NCI-H526 (cell line): ENCODE measurements at places on chromosomes 12 and 14.
A peak's percentile ranks its signal among the peaks of the same experiment; 100 is the strongest.

DNA sequence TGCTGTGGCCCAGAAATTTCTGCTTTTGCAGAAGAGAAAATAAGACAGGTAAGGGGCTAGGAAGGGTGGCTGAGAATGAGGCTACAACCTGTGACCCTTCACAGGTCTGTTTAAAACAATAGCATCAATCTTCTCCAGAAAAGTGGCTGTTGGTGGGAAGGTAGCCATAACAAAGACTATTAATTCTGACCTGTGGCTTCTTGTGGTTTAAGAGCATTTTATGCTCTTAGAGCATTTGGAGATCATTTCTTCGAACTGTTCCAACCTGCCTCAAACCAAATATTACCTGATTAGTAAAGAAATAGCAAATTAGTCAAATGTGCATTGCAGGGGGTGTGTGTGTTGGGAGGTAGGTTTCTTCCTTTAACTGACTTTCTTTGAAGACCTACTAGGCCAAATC is 15.2 kb upstream of the TCP11L2 start:
- DNase-seq = no peak

GRCh38 chr14:69142101-69142500 is 10.8 kb downstream of the DCAF5 start:
- DNase-seq = no peak

DNA sequence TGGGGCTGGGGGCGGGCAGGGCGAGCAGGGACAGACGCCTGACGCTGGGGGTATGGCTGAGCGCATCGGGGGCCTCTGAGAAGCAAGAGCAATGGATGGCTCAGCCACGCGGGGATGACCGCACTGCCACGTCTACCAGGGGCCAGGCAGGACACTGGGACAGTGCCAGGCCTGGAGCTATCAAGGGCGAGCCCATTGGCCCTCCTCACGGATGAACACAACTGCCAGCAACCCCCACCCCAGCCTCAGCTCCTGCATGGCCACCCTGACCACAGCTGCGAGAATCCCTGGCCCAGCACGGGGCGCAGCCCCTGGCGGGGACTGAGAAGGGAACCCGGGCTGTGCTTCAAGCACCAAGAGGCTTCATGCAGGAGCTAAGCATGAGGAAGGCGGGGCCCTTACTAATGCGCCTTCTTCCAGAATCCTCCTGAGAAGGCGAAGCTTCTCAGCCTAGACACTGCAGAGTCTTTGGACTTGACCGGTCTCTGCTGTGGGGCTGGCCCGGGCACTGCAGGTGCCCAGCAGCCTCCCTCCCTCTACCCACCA is 9.5 kb downstream of the ARL6IP4 start:
- no peak for DNase-seq

GRCh38 chr12:52097045-52097666 is 17.7 kb downstream of the SMIM41 start:
- DNase-seq = no peak

GRCh38 chr14:94009767-94010166 is 12.7 kb downstream of the CCDC197 start:
- no peak for DNase-seq

GRCh38 chr12:56151672-56152131 is 685 bp upstream of the MYL6B start:
- peak; percentile 56 for DNase-seq

DNA sequence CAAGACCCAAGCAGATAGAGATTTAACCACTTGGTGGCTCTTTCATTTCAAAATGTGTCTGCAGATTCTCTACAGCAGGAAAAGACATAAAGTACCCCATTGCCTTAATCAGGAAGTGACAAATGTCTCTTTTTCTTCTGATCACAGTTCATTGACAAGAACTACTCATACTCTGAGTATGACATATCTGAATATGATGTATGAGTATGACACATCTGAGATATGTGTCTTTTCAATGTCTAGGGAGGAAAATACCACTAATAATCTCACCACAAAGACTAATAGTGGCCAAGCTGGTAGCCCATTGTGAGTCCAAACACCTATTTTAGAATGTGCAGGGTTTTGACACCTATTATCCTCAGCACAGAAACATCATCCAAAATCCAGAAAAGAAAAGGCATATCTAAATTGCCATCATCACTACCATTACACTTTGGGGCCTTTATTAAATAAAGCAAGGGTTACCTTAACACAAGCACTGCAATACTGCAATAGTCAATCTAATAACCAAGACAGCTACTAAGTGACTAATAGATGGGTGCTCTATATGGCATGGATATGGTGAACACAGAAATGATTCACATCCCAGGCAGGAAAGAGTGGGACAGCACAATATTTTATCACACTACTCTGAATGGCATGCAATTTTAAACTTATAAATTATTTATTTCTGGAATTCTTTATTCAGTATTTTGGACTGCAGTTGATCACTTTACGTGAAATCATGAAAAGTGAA is 243.7 kb upstream of the FAR2 start:
- DNase-seq = no peak

DNA sequence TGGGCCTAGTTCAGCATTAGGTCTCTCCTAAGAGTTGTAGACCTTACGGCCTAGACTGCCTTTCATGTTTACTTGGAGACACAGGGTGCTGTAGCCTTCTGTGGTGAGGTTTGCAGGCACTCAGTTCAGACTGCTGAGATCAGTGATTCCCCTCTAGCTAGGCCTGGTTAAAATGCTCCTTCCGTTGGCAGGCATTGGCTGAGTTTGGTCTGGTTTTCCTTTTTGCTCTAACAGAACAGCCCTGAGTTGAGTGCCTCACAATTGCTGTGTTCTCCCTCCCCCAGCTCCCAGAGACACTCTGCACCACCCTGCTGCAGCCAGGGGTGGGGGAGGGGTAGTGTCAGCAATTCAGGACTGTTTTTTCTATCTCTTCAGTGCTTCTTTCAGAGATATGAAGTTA is 178.9 kb upstream of the DYRK2 start:
- no peak for DNase-seq

- no peak for DNase-seq
Measured at GRCh38 chr12:117019866-117020265, 79.3 kb downstream of the TESC start.

DNA sequence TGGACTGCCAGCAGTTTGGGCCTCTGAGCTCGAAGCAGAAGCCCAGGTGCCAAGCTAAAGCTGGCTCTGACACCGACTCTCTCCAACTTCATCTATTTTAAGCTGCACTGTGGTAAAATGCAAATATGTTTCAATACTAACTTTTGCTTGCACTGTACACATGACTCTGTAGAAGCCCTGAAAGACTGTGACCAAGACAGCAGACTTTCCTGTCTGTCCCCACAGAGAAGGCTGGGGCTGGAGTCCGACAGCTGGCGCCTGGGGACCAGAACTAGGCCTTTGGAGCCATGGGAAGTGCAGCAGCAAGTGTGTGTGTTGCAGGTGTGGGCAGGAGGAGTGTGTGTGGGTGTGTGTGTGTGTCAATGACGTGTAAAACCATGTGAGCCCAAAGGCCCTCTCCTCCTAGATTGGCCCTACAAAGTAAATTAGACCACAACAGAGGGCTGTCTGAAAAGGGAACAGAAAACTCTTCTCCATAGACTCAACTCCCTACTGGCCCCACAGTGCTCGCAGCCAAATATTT is 16.4 kb upstream of the RAB35 start:
- DNase-seq = peak; percentile 4

DNA sequence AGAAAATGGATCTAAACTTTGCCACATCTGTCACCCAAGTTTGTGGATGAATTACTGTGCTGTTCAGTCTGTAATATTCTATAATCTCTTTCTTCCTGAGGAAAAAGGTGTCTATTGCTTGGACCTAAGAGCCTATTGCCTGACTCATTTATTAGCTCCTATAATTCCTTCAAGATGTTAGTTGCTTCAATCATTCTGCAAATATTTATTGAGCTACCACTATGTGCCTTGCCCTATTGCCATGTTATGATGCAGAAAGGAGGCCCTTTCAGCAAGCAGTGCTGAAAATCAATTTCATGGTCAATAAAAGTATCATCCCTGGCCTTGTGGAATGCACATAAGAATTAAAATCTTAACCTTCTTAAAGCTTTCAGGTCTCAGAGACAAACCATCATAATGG is 113.6 kb downstream of the CCER1 start:
- DNase-seq = no peak

DNA sequence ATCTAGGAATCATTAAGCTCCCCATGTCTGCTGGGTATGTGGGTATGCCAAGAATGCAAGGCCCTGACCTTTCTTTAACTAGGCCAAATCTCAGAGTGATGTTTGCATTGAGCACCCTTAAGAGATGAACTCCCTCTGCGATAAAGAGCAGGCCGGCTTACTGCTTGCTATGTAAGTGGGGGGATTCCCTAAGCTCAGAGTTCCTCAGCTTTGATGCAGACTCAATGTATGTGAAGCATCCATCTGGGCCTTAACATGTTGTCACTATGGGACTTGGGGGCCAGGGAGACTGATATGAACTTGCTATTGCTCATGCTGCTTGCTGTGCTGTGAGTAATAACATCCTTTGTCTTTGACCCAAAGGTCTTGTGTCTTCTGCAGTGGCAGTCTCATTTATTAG is 149.7 kb downstream of the C12orf75 start:
- DNase-seq = no peak

DNA sequence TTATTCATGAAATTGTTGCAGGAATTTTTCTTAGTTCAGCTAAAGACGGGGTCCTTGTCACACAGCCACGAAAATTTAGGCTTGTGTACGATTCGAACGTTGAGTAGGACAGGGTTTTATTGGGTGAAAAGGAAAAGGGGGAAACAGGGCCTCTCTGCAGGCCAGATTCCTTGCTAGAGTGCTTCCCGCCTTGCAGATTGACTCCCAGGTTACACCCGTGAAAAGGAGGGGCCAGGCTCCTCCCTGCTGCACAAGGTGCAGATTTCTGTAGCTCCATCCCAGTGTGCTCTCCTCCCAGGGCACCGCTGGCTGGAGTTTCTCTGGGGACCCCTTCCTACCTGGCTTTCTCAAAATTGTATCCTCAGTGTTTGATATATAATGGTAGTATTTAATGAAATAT is 221.5 kb downstream of the ERC1 start:
- no peak for DNase-seq

DNA sequence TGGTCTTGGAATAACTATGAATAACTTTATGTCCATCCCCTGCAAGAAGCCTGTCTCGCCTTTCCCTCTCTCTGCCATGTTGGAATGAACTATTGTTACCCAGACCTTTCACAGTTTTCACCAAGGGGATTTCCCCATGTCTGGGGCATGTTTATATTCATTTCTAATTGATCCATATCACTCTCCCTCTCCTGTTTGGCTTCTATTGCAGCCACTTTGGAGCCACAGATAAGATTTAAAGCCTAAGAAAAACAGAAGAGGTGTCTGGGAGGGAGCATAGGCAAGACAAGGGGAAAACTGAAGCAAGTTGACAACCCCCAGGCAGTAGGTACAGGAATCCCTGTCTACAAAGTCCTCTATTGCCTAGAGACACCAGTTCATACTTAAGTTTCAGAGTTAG is 41.0 kb upstream of the FOXJ2 start:
- no peak for DNase-seq

DNA sequence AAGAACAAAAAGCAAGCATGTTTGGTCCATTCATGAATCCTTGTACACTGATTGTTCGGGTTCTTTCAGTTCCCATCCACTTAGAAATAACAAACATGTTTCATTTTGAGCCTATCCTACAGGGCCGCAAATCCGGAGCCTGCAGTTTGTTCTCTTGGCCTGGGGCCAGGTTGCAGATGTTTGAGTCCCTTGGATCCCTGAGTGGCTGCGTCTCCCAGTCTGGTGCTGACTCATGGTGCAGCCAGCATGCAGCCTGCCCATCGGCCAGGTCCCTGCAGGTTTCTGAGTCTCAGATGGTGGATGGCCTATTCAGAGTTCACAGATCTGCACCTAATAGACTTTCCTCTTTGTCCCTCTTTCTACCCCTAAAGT is 1.9 kb upstream of the DYNC1H1 start:
- DNase-seq = no peak

GRCh38 chr12:116695464-116695725 is 42.5 kb downstream of the SPRING1 start:
- no peak for DNase-seq

- DNase-seq = no peak
Measured at GRCh38 chr12:79911889-79912656, 22.8 kb downstream of the PPP1R12A start.

DNA sequence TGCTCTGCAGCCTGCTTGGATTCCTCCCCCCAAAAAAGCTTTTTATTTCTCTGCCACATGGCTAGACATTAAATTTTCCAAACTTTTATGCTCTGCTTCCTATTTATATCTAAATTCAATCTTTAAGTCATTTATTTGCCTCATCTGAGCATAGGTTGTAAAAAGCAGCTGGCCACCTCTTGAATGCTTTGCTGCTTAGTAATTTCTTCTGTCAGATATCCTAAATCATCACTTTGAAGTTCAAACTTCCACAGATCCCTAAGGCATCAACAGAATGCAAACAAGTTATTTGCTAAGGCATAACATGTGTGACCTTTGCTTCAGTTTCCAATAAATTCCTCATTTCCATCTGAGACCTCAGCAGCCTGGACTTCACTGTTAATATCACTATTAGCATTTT is 209.6 kb downstream of the FSCB start:
- DNase-seq = no peak

DNA sequence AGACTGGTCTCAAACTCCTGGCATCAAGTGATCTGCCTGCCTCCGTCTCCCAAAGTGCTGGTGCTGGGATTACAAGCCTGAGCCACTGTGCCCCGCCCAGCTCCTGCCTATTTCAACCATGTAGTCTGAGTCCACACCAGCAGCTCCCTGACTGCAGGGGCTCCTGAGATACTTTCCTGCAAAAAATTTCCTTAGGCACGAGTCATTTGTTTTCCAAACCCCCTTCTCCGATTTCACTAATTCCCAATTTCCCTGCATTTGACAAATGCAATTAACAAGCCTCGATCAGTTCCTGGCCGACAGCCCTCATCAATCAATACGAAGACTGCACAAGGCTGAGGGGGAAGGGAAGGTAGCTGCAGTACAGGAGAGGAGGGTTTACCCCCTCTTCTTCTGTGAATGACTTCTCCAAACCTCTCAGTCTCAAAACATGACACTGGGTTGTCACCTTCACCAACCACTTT is 10.1 kb downstream of the PSMB5 start:
- no peak for DNase-seq

DNA sequence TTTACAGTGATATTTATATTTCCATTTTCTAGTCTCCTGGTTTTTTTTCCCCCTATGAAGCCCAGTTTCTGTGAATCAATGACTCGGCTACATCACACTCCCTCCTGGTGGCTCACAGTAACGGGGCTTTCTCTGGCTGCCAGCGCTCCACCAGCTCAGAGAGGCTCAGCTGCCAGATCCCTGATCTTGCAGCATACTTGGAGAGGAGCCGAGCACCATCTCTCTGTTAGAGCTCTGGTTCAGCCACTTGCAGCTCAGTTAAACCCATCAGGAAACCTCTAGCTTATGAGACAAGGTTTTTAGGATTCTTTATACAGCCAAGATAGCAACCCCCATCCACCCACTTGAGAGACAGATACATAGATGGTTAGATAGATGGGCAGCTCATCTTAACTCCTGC is 74.6 kb downstream of the CIT start:
- DNase-seq = no peak

GRCh38 chr12:5085896-5086295 is 42.2 kb downstream of the KCNA5 start:
- DNase-seq = no peak

DNA sequence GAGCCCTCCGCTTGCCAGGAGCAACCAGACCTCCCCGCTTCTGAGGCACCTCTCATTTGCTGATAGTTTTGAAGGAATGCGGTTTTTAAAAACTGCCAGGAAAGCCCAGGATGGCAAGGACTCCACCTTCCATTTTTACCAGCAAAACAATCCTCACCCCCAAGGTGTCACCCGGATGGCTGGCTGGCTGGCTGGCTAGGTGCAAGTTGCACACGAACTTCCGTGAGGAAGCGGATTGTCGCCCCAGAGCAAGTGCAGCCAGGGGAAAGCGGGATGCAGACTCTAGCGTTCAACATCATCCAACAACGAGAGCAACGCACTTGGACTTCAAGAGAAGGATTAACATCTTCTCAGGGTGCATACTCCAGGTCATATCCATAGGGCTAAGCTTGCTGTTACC is 125.4 kb downstream of the RIMBP2 start:
- peak; percentile 22 for DNase-seq
